Renal cortex interstitium (tissue), 15 donors: ENCODE measurements at places on chromosomes 11 and 22.

DNA sequence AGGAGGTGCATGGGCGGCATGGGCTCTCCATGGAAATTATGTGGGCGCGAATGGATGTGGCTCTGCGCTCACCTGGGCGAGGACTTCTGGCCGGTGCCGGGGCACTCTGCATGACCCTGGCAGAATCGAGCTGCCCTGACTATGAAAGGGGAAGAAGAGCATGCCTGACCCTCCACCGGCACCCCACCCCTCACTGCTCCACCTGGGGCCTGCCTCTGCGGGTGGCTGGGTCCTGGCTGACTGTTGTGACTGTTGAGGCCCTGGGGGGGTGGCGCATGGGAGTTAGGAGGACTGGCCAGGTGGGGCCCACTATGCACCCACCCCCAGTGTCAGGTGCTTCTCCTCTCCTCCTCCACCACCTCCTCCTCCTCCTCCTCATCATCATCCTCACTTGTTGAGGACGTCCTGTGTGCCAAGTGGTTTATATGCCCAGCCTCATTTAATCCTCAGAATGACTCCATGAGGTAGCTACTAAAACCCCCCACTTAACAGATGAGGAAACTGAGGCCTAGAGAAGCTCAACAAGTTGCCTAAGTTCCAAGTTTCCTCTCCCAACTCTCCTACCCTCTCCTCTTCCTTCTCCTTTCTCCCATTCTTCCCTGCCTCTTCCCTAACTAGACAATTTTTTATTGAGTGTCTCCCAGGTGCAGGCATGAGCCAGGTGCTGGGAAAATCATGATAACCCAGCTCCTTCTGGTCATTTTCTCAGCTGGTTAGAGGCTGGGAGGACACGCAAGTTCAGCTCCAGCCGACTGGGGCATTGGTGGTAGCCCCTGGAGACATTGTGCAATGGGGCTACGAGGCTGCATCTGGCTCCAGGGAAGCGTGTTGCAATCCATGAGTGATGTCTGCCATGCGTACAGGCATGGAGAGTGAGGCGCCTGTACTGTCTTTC, 2.3 kb downstream of the MYEOV start:
- no peak for DNase-seq

DNA sequence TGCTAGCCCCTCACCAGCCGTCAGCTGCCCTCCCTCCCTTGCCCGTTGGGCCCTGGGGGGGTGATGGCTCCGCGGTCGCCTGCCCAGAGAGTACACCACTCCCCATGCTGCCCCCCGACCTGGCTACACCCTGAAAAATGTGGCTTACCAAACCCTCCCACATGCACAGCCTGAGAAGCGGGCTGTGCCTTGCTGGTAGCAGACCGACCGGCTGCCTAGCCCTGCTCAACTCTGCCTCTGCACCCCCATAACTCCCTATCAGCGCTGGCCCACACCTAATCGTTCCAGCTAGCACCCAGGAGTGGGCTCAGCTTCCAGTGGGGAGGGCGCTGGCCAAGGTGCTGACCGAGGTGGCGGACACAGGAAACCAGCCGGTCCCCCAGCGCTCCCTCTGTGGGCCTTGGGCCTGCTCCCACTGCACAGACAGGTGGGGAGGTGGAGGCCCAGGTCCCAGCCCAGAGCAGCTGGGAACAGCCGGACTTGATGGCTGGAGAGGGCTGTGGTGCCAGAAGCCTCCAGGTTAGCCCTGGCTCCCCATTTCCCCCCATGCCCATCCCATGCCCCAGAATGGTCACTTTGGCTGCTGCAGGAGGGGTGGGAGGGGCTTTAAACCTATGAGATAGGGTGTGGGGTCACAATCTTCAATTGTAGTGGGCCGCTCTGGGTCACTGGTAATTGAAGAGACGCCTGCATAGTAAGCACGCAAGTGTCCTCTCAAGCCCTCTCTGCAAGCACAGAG, 32.1 kb upstream of the PRODH start:
- peak; percentile 35 for DNase-seq

- no peak for DNase-seq
Measured at GRCh38 chr11:9092072-9092471, 673 bp upstream of the SCUBE2 start.

DNA sequence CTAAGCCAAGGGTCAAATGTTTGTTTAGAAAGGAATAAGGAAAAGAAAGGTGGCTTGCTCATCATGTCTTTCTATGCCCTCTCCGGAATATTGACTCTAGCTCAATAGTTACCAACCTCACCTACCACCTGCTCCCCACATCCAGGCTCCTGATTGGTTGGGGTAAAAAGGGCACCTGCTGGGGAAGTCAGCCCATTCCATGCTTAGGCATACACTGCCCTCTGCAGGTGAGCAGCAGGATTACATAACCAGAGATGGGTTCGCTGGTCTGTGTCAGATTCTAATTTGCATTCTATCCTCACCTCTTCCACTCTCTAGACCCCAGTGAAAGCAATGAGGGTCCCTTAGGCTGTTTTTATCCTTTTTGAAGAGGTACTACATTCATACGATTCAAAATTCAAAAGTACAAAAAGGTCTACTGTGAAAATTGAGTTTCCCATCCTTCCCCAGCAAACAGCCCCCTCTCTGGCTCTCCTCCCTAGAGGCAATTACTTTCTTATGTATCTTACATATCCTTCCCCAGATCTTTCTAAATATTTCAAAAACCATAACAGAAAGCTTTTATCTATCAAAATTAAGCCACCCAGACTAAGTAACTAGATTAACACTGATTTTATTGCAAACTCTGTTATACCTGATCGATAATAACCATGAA, 98.0 kb upstream of the ASPHD2 start:
- peak; percentile 5 for DNase-seq

- no peak for DNase-seq
Measured at GRCh38 chr11:21411104-21411503, 741.7 kb downstream of the NELL1 start.

DNA sequence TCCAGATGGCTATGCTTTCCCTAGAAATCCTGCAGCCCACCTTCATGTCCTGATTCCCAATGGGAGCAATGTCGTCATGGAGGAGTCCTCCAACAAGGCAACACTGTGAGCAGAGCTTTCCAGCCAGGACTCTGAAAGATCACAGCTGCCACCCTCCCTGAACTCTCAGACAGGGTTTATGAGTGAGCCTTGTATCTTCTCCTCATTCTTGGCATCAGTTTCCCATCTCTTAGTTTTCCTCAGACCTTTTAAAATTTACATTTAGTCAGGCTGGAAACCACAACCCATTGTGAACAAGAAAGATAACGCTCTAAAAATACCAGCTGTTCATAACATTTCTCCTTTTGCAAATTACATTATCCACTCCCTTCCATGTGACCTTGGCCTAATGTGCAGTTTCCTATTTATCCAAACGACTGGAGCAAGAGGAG, 15.6 kb upstream of the LYVE1 start:
- DNase-seq, result no peak

GRCh38 chr11:43736502-43737200, 56.1 kb downstream of the HSD17B12 start:
- no peak for DNase-seq

DNA sequence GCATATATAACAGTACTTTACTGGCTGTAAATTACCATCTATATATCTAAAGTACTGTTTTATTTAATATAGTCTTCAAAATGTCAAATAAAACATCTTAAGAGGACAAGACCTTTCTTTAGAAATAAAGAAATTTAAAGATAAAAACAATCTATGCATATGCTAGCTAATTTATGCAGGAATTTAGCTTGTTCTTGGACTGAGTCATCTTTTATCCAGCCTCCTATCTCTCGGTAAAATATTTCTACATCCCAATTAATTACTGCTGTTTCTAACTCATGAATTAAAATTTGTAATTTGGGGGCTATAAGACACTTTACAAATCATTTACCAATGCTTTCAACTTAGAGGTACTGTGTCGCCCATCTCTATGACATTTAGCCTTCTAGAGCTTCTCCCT, 72.8 kb upstream of the DDI1 start:
- no peak for DNase-seq

GRCh38 chr11:61980783-61981541, 13.5 kb upstream of the FTH1 start:
- DNase-seq, result no peak

- no peak for DNase-seq
Measured at GRCh38 chr11:1796413-1797011, 32.8 kb upstream of the CTSD start.

DNA sequence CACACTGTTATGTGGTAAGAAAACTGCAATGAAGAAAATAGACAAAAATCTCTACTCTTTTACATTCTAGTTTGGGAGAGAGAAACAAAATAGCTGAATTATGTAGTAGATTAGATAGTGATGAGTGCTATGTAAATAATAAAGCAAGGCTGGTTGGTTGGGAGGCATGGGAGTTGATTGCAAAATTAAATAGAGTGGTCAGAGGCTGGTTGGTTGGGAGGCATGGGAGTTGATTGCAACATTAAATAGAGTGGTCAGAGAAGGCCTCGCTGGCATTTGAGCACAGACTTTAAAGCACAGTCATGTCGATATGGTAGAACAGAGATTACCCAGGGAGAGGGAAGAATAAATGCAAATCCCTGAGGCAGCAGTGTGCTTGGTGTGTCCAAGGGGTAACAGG, 22.4 kb downstream of the SIK2 start:
- no peak for DNase-seq

DNA sequence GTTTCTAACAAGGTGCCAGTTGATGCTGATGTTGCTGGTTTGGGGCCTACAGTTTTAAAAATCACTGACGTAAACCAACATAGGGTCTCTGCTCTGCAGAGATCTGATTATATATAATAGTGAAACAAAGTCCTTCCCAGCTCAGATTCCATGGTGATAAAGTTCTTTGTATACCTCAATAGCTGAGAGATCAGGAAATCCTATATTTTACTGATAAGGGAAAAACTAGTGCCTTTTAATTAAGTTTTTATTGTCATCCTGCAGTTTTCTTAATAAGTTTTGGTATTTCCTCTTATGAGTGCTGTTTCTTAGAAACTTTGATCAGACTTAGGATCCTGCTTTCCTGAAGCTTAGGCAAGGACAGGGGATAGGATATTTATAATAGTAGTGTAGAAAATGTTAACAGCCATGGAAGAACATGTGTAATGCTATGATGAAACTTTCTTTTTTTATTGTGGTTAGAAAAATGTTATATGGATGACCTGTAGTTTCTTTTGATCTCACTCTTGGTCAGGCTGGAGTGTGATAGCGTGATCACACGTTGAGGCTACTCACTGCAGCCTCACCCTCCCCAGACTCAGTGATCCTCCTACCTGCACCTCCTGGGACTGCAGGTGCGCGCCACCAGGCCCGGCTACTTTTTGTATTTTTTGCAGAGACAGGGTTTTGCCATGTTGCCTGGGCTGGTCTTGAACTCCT, 14.1 kb downstream of the CAPRIN1 start:
- no peak for DNase-seq
